ENCODE measurements at places on chromosomes 13 and 19.

- DNase-seq = peak; percentile 58
These were observed 690 bp upstream of the B3GNT8 start for GRCh38 chr19:41427647-41428480.

DNA sequence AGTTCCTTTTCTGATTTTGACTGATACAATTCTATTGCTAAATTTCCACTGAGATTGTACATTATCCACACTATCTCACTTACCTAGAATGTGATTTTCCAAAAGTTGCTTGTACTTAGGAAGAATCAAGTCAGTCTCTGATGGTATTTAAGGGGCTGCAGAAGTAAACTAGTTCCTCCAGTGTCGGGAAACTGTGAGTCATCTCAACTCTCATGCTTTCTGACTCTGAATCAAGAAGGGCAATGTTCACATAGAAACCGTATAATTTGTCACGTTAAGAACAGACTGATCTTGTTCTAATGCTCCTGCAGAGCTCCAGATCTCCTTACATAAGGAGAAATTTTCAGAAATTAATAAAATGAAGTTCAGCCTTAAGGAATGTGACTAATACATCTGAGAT is 369.3 kb downstream of the KLF5 start:
- no peak for DNase-seq

DNA sequence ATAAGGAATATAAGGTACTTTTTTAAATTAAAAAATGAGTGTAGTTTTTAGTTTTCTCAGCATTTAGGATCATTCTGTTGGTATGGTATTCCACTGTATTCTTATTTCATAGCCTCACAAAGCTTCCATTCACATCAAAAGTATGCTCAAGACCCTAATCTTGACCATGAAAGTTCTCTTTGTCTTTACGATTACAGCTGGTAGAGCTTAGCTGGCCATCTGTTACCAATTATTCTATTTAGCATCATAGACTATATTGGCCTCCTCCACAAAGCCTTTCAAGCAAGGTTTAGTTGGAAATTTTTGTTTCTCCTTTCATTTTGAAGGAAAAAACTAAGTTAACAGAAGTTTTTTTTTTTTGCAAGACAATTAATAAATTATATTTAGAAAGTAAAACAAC is 245.1 kb downstream of the KCTD12 start:
- no peak for DNase-seq

- DNase-seq = no peak
These were observed 465.0 kb downstream of the ITGBL1 start for GRCh38 chr13:101917475-101917810.

DNA sequence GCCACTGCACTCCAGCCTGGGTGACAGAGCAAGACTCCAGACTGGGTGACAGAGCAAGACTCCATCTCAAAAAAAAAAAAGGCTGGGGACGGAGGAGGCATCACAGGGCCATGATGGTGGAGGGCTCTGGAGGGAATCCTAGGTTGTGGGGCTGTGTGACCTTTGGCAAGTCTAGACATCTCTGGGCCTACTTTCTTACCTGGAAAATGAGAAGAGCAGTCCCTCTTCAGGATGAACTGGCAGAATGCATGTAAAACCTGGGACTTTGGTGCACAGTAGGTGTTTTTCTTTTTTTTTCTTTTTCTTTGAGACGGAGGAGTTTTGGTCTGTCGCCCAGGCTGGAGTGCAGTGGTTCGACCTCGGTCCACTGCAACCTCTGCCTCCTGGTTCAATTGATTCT is 13.7 kb downstream of the CIB3 start:
- DNase-seq = no peak

GRCh38 chr13:40063278-40063698 is 407.8 kb downstream of the COG6 start:
- DNase-seq = no peak

GRCh38 chr19:8045872-8046568 is 6.5 kb upstream of the CCL25 start:
- DNase-seq = no peak

DNA sequence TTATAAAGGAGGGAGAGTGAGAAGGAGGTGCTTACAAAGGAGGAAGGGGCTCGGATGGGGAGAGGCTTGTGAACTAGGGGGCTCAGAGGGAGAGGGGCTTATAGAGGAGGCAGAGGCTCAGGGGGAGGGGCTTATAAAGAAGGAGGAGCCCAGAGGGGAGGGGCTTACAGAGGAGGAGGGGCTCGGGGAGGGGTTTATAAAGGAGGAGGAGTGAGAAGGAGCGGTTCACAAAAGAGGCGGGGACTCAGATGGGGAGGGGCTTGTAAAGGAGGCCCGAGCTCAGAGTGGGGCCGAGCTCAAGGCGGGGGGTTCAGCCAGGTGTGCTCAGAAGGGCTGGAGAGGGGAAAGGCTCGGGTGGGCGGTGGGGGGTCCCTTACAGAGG is 500 bp downstream of the SMIM24 start:
- DNase-seq = no peak

DNA sequence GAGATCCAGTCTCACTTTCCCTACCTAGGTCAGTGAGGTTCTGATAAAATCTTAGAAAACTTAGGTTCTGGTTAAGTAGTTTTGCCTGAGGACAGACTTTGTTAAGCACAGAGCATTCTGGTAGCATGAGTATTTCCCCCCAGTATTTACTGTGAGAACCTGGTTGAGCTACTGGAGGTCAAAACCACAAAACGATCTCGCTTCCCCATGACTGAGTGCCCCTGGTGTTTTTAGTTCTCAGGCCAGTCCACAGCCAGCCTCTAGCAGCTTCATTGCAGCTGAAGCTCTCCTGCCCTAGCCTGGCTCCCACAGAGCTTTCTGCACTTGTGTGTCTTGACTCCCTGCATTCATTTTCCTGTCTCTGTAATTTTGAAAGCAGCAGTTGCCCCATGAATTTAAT is 1138.2 kb downstream of the UQCRFS1 start:
- no peak for DNase-seq

DNA sequence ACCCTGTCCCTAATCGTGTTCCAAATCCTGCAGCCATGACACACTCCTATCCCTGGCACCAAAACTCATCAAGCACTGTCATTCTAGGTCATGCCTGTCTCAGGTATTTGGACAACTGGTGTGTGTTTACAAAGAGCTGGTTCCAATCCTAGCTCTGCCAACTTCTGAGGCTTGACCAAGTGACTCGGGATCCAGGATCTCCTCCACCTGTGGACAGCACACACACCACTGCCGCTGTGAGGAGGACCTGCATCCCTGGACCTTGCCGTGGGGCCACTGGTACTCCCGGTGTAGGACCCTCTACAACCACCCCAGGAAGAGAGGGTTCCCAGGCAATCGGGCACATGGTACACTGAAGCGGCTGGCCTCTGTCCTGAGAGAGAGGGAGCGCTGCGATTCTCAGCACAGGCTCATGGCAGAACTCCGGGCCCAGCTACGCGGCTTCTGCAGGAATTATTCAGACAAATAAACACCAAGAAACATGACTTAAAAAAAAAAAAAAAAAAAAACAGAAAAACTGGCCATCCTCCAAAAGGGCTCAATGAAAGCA is 20.4 kb downstream of the MLLT1 start:
- DNase-seq = peak; percentile 67

GRCh38 chr13:71312923-71313322 is 554.1 kb downstream of the DACH1 start:
- DNase-seq = no peak

- no peak for DNase-seq
These were observed 16.8 kb downstream of the EPN1 start for GRCh38 chr19:55691561-55692481.

DNA sequence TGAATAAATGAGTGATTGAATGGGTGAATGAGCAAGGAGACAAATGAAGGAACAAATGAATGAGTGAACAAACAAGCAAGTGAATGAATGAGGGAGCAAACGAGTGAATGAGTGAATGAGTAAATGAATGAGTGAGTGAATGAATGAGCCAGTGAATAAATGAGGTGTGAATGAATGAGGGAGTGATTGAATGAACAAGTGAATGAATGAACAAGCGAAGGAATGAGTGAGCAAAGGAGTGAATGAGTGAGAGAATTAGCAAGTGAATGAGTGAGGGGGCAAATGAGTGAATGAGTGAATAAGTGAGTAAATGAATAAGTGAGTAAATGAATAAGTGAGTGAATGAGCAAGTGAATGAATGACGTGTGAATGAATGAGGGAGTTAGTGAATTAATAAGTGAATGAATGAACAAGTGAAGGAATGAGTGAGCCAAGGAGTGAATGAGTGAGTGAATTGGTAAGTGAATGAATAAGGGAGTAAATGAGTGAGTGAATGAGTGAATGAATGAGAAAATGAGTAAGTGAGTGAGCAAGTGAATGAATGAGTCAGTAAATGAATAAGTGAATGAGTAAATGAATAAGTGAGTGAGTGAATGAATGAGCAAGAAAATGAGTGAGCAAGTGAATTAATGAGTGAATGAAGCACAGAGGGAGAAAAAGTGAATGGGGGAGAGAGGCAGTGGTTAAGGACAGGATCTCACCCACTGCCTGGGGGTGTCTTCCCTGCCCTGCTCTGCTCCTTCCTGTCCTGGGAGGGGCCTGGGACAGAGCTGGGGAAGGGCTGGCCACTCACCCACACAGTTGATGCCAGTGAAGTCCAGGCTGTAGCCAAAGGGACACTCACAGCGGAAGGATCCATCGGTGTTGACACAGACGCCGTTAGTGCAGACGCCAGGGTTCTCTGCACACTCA is 36.4 kb downstream of the CCL25 start:
- DNase-seq = no peak

DNA sequence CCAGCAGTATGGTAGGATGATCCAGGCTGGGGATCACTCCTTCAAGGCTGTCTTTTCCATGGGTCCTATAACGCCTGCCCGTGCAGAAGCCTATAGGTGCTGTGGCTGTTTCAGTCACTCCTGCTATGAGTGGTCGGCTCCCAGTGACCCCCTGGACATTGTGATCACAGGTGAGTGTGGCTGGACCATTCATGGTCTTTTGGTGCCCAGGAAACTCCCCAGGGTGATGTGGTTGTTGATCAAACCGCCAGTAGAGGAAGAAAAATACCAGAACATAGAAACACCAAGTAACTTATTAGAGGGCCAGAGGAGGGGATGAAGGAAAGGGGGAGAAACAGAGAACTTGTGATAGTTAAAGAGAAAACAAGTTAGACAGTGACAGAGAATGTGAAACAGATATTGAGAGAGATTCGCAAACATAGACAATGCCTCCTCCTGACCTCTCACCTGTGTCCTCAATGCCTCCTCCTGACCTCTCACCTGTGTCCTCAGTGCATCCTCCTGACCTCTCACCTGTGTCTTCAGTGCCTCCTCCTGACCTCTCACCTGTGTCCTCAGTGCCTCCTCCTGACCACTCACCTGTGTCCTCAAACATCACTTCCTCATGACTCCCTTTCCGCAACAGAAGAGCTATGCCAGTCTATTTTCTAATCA is 19.4 kb downstream of the LAIR2 start:
- no peak for DNase-seq

- no peak for DNase-seq
These were observed 24.0 kb upstream of the INSR start for GRCh38 chr19:7318176-7318575.

DNA sequence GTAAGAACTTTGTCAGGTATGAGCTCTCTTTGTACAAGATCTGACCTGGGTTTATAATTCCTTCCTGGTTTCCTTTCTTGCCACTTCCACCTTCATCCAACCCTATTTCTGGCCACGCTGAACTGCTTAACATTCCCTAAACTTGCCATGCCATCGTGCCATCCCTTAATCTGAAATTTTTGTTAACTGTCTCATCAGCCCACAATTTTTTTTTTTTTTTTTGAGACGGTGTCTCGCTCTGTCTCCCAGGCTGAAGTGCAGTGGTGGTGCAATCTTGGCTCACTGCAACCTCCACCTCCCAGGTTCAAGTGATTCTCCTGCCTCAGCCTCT is 144.6 kb downstream of the GGACT start:
- no peak for DNase-seq

DNA sequence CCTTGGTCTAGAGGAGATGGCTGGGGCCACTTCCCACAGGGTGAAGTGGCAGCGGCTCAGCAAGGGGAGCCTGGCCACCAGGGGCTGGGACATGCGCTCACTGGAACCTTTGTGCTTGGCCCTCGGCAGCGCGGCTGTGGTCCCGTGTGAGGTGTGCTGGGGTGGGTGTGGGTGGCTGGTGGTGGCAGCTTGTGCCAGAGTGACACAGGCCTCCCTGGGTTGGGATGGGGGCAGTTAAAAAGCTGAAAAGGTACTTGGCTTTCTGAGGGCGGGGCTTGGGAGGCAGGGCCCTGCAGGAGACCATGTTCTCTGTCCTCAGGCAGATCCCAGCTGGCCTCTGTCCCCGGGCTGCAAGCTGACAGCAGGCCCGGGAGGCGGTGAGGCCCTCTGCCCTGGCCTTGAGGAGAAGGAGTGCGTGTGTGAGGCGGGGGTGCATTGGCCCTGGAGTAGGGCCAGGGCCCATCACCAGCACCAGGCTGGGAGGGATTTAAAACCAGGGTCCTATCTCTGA is 17.3 kb downstream of the MPND start:
- DNase-seq = no peak

GRCh38 chr19:11090997-11091702 is 1.9 kb downstream of the LDLR start:
- DNase-seq = no peak

DNA sequence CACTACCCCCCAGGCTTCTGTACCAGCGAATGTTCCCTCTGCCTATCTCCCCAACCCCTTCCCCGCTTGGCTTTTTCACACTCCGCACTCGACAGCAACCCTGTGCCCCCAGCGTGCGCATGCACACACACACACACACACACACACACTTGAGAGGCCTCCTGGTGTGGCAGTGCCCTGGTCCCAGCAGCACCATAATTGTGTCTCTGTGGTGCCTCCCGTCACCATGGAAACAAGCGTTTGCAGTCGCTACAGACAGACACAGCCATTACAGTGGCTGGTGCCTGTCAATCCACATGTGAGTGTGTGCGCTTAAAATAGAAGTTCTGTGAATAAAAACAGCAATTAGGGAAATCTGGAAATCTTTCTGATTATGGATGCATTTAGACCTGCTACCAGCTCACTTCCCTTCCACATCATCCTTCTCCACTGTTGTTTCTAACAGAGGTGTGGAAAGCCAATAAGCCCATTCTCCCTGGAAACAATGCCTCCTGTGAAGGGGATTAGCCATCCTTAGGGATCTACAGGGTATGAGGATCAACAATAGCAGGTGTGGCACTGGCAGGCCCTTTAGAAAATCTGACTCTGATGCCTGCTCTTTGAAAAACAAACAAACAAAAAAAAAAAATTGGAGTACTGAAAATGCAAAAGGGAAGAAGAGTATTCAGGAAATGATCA is 146.3 kb downstream of the DCLK1 start:
- no peak for DNase-seq

DNA sequence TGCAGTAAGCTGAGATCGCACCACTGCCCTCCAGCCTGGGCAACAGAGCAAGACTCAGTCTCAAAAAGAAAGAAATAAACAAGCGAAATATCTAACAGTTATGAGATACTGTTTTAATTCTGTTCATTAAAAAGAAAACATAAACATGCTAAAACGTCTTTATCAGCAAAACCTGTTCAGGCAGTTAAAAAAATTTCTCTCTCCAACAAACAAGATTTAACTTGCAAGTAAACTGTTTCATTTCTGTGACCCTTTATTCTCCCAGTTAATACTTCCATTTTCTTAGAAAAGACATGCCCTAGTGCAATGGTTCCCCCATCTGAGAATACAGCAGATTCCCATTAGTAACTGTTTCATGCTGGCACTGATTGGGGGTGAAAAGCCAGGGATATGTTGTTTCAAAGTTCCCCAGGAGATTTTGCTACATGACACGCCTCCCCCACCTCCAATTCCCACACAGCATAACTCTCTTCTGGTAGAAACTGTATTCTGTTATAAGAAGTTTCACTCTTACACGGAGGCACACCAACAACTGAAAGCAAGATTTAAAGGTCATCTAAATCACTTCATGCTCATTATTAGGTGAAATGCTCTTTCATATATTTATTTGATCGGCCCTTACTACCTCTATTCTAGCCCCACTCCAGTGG is 24.4 kb downstream of the ELF1 start:
- DNase-seq = no peak

All from hepatic stellate cell (primary cell).